ENCODE measurements at places on chromosomes 7 and 10.

DNA sequence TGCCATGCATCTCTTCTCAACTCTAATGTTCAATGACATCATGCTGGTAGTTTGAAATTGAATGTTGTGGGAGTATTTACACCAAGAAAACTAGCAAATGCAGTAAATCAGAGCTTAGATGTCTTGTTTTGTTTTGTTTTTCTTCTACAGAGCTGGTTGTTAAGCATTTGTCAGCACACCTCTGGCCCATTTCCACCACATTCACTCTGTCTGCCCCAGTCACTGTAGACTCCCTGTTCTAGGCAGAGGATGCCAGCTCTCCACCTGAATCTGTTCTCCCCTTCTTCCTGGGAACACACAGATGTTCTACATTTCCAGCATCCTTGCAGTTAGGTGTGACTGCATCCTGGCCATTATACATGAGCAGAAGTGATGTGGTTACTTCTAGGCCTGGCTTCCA is 4.1 kb upstream of the ARHGAP22 start:
- DNase-seq: no peak

DNA sequence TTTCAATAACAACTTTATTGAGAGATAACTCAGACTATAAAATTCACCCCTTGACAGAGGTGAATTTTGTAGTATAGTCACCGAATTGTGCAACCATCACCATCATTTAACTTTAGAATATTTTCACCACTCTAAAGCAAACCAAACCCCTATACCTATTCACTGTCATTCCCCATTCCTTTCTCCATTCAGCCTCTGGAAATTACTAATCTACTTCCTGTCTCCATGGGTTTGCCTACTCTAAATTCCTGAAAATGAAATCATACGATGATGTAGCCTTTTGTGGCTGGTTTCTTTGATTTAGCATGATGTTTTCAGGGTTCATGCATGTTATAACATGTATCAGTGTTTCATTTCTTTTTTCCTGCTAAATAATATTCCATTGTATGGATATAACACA is 15.6 kb upstream of the LMTK2 start:
- DNase-seq: no peak

DNA sequence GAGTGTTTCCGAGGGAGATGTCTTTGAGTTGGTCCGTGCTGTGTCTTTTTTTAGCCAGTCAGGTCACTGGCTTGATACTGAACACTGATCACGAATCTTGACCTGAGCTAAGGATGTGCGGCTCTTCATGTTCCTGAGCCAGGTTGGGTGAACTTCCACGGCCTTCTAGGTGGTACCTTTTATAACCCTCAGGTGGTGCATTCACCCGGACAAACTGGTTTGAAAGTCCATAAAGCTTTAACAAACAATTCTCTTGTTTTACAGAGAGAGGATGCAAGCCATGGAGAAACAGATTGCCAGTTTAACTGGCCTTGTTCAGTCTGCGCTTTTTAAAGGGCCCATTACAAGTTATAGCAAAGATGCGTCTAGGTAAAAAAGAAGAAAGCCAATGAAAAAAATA is 229.5 kb downstream of the ARHGAP21 start:
- DNase-seq: no peak

- no peak for DNase-seq
Observed at GRCh38 chr10:21196822-21197395, 299.8 kb upstream of the NEBL start.

DNA sequence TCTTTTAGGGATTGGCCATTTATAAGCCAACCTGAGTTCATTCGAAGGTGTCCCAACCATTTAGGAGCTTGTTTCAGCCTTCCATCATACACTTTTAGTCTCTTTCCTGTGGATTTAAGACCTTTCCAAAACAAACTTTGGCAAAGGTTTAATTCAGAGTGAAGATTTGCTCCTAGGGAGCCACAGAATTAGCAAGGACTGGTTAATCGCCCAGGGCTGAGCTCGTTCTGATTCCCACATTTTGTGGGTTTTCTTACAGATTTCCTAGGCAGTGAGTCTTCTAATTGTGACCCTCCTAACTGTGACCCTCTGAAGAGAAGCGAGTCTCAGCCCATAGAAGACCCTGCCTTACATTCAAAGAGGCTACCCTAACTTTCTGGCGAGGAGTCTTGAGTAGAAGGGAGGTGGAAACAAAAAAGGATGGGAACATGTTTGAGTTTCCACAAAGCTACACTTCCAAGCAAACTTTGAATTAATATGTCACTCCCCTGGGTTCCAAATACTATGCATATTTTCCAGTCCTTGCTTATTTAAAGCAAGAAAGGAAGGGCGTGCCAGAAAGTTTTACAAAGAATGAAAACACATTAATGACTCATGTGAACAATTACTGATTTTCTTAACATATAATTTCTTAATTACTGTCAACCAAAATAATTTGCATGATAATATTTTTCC is 118.3 kb downstream of the ARID5B start:
- DNase-seq: no peak

Data from heart left ventricle (tissue), 16 donors.